ENCODE measurements at places on chromosomes 6 and 20.

- DNase-seq: no peak
Measured at GRCh38 chr6:24902782-24903181, 33.0 kb downstream of the RIPOR2 start.

DNA sequence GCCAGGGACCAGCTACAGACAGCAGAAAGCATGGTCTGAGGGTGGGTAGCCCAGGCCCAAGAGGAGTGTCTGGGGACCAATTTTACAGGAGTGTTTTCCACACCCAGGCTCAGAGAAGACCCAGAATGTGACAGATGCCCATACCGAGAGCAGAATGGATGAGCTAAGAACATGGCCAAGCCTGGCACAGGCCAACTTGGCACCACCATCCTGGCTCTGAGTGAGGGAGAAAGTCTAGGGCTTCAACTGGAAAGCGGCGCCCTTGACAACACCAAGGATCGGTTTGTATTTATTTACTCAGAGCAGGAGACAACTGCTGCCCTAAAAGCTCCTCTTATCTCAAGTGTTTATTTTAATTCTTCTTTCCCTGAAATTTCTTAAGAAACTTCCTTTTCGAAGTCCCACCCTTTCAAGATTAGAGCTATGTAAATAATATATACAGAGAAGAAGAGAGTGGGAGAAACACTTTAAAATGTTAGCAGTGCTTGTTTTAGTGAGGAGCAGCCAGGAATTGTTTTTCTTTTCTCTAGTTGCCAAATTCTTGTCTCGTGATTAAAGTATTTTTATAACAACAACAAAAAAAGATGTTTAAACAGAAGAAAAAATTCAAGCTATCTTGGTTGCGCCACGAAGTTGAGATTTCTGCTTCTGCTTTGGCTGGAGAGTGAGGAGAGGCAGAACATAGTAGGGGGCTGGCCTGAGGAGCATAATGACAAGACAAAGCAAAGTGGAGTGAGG lies 16.2 kb downstream of the TNXB start:
- no peak for DNase-seq

DNA sequence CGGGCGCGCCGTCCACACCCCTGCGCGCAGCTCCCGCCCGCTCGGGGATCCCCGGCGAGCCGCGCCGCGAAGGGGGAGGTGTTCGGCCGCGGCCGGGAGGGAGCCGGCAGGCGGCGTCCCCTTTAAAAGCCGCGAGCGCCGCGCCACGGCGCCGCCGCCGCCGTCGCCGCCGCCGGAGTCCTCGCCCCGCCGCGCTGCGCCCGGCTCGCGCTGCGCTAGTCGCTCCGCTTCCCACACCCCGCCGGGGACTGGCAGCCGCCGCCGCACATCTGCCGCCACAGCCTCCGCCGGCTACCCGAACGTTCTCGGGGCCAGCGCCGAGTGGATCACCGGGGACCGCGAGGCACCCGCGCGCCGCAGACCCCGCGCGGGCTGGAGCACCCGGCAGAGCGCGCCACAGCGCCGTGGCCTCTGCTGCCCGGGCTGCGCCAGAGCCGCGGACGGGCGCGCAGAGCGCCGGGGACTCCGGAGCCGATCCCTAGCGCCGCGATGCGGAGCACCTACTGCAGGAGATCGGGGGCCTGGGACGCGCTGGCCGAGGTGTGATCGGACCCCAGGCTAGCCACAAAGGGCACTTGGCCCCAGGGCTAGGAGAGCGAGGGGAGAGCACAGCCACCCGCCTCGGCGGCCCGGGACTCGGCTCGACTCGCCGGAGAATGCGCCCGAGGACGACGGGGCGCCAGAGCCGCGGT lies at the start of gene BMP2:
BMP2 (plus strand) TSS at position 151 of the 692 bp plus-strand sequence. CDS start 2,441 bp downstream, outside the sequence.
- peak; percentile 58 for DNase-seq

- no peak for DNase-seq
Measured at GRCh38 chr6:145224450-145224849, 510.9 kb downstream of the EPM2A start.

DNA sequence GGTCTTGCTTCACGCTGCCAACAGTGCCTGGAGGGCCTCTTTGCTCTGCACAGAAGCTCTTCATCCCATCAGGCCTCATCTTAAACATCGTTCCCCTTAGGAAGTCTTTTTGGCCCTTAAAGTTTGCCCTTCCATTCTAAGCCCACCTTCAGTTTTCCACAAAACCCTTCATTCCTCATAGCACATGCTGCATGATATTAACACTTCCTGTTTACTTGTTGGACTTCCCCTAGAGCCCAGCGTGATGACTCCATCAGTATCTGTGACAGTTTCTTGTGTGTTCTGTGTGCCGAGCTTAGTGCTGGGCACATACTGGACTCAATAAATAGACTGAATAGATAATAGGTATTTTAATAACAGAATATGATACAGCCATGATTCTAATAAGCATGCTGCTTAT lies 2.2 kb downstream of the NT5DC1 start:
- no peak for DNase-seq

GRCh38 chr6:44096612-44097011 lies 30.6 kb downstream of the MRPL14 start:
- peak; percentile 84 for DNase-seq

- DNase-seq: no peak
Measured at GRCh38 chr6:4941782-4942672, 61.8 kb downstream of the RPP40 start.

GRCh38 chr6:115634887-115635286 lies 425.8 kb downstream of the FRK start:
- no peak for DNase-seq

DNA sequence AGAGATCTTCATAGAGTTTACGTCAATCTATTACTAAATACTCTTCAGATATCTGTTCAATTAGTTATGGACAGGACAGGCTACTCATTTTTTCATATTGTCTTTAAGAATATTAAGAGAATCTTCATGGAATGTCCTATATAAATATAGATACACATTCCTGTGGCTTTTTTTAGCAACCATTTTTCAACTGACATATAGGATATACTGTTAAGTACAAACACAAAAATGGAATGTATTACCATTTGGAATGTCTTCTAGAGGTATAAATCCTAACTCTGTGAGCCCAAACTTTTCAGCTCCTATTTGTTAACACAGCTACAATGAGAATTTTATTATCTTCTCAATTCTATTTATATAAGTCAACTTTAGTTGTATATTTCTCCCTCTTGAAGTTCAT lies 239.6 kb upstream of the DEFB112 start:
- no peak for DNase-seq

DNA sequence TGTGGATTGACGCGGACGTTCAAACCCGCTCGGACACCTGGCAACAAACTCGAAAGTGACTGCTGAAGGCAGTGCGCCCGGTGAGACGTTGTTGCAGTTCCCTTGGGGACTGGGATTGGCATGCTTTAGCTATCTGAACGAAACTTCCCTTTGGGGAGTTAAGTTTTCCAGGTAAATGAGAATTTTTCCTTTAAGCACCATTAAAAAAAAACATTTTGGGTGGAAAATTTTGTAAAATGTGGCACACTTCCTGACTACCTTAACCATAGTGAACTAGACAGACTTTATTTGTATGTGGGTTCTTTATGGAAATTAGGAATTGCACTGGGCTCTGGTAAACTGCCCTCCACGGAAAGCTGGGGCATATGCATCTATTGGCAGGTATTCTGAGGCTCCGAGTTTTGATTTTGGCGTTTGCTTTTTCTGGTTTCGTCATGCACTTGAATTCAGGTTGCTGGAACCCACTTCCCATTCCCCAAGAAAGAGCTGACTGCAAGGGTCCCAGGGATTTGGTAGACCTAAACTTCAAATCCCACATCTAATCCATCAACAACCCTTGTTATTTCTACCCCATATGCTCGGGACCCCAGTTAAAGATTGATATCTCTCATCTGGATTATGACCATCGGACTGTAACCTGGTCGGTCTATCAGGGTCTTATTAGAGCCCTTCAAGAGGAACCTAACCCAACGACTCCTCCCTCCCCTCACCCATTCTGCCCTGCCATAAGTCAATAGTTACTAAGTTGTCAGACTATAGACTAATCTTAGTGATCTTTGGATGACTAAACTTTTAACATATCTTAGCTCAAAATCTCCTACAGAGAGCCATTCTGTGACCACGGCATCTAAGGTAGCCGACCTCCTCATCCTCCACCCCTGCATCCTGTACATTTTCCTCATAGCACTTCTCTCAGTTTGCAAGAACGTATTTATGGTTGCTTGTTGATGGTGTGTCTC lies 800 bp upstream of the DYNLT1 start:
- DNase-seq: no peak

DNA sequence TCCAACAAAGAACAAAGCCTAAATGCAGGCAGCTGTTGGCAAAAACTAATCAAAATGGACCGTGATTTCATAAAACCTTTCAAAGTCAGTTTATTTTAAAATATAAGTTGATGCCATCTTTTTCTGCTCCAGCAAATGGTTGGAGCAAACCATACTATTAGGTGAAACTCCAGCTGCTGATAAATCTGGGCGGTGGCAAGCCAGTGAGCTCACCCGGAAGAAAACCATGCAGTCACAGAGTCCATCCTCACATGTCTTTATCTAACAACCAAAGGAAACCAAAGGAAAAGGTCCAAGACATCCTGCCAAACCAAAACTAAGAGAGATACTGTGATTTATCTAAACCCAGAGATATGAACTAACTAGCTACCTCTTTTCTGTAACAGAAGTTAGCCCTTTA lies 72.6 kb downstream of the HIVEP2 start:
- no peak for DNase-seq

GRCh38 chr6:24574809-24575208 lies 71.2 kb downstream of the KIAA0319 start:
- DNase-seq: no peak

DNA sequence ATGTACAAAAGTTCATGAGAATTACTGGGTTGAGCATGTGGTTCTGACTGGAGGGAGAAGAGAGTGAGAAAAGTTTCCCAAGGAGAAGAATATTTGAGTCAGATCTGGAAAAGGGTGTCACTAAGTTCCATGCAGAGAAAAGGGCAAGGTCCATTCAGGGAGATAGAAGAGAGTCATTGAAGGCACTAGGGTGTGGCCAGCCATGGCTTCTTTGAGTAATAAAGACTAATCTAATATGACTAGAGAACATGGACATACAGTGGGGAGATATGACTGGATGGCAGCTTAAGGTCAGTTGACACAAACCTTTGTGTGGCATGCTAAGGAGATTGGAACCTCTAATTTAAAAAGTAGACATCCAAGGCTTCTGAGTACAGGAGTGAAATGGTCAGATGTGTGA lies 10.7 kb upstream of the SLC17A4 start:
- DNase-seq: no peak

- DNase-seq: no peak
Measured at GRCh38 chr6:22972771-22973170, 403.4 kb downstream of the HDGFL1 start.

DNA sequence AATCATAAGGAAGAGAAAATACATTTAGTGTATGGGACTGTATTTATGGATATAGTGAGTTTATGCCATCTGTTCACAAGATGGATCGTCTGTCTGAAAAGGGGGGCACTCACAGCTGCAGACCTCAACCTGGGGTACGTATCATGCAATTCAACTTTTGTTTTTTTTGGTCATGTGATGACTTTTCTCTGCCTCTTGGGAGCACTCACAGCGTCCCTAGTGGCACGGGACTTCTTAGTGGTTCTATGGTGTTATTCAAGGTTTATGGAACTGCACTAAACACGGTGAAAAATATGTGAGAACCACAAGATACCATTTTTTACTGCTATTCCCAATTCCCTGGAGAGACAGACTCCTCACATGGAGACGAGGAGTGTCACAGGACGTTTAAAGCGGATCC lies 60.4 kb upstream of the MPC1 start:
- no peak for DNase-seq

DNA sequence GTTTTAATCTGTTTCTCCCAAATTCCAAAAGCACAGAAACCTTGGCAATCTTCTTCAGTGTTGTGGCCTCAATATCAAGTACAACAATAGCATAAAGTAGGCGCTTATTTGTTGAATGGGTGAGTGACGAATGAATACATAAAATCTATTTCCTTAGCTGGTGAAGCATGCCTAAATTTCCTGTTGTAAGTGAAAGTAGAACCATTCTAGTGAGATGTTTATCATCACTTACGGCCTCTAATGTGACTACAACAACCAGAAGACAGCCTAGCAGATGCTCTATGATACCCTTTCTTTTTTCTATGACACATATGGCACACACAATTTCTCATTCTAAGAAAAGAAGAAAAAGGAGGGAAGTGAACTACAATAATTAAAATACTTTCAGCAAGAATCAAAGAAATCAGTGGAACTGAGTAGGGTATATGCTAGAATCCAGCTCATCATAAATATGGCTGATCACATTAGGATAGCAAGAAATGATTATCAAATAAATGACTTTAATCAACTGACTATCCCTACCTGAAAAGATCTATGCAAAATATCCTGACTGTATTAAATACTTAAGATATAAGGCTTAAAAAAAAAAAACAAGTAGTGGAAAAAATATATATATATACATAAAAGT lies 67.4 kb downstream of the BTBD9 start:
- no peak for DNase-seq

GRCh38 chr6:23448281-23448680 lies 677.7 kb upstream of the NRSN1 start:
- no peak for DNase-seq

DNA sequence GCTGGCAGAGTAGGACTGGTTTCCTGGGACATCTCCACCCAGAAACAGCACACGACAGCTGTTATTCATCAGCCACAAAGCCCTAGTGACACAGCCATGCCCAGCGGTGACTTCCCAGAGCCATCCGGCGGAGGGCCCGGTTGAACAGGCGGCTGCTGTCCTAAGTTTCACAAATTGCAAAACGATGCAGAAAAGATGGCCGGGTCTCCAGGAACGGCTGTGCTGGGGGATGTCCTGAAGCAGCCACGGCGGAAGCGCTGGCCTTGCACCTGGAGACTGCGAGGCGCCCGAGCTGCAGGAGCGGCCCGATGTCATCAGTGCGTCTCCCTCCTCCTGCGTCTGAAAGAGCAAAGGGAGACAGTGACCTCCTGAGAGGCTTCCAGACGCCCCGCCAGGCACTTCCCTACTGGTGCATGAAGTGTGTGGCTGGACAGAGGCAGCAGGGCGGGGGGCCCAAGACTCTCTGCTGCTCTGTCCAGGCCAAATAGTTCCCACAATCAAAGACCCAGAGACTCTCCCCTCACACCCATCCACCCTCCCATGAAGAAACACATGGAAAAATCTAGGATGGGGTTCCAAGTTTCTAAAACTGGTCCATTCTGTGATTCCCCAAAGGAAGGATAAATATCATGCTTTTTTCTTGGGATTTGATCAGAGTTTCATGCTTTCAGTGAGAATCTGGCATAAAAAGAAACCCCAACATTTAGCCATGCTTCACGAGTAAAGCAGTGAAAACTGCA lies 44.0 kb downstream of the SSR1 start:
- DNase-seq: no peak

GRCh38 chr6:51495096-51495495 lies 592.3 kb downstream of the PKHD1 start:
- DNase-seq: no peak

- no peak for DNase-seq
Measured at GRCh38 chr20:54415967-54416366, 59.4 kb upstream of the DOK5 start.

Measured in iPS-NIHi11 (cell line).